ENCODE measurements at places on chromosomes 16 and 17.
A peak's percentile ranks its signal among the peaks of the same experiment; 100 is the strongest.

- no peak for DNase-seq
Observed at GRCh38 chr17:16048811-16049449, 49.3 kb downstream of the TTC19 start.

DNA sequence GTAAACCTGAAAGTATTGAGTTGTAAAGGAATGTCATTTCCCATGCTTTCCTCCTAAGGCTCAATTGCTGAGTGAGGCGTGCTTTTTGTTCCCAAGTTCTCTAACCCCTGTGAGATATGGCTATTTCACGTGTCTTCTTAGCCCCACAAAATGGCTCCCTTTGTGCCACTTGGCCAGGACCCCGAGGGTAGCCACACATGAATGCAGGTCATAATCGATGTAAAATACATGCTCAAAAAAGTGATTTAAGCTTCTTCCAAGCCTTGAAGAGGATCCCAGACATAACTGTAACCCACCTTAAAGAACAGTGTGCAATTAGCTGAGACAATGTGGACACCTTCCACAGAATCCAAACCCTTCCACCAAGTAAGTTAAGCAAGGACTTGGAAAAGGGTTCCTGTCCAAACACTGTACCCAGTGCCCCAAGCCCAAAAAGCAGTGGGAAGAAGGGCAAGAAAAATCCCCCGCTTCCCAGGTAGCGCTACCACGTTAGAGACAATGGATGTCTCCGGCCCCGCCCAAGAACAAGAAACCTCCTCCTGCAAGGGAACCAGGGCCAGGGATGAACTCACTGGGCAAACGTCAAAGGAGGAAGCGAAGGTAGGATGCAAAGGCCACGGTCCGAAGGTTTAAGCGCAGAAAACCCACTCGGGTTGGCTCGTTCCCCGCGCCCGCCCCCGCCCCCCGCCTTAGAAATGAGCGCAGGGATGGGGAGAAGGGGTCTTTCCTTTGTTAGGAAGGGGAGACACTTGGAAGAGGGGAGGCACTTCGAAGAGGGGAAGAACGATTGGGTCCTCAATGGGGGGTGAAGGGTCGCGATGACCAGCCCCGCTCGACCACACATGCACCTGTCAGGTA lies 1.2 kb downstream of the JPT1 start:
- DNase-seq = no peak

- DNase-seq = no peak
Observed at GRCh38 chr17:59848778-59849177, 44.0 kb downstream of the TUBD1 start.

- no peak for DNase-seq
Observed at GRCh38 chr17:50210240-50211225, 9.1 kb upstream of the COL1A1 start.

- no peak for DNase-seq
Observed at GRCh38 chr16:85661740-85662481, 26.8 kb downstream of the GINS2 start.

DNA sequence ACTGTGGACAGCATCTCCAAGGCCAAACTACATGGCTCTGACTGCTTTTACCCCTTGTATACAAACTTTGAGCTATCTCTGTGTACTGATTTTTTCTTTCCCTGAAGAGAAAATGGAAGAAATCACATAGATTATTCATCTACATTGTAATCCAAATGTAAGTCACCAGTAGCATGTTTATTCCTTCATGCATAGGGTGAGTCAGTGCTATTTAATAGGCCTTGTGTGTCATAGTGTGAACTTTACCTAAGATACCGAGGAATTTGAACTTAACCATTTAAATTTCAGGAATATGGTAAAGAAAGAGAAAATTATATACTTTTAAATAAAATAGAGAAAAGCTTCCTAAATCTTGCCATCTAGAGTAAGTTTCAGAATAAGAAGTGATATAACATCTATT lies 16.5 kb downstream of the PHKB start:
- DNase-seq = no peak

DNA sequence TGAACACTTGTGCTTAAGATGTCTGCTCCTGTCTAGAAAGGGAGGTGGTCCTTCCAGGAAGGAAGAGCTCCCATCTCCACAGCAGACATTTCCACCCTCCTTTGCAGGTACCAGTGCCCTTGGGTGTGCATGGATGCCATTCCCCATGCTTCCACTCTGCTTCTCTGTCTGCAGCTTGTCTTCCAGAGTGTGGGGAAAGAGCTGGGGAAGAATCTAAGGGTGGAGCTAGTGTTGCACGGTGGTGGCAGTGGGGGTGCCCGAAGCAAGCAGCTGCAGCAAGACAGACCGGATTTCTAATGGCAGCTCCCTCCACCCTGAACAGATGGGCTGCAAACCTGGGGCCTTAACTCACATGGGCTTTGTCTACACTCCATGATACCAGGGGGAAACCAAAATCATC lies 22.6 kb upstream of the HOXB13 start:
- DNase-seq = no peak

GRCh38 chr17:27544350-27545131 lies 86.4 kb upstream of the LGALS9 start:
- DNase-seq = peak; percentile 7

DNA sequence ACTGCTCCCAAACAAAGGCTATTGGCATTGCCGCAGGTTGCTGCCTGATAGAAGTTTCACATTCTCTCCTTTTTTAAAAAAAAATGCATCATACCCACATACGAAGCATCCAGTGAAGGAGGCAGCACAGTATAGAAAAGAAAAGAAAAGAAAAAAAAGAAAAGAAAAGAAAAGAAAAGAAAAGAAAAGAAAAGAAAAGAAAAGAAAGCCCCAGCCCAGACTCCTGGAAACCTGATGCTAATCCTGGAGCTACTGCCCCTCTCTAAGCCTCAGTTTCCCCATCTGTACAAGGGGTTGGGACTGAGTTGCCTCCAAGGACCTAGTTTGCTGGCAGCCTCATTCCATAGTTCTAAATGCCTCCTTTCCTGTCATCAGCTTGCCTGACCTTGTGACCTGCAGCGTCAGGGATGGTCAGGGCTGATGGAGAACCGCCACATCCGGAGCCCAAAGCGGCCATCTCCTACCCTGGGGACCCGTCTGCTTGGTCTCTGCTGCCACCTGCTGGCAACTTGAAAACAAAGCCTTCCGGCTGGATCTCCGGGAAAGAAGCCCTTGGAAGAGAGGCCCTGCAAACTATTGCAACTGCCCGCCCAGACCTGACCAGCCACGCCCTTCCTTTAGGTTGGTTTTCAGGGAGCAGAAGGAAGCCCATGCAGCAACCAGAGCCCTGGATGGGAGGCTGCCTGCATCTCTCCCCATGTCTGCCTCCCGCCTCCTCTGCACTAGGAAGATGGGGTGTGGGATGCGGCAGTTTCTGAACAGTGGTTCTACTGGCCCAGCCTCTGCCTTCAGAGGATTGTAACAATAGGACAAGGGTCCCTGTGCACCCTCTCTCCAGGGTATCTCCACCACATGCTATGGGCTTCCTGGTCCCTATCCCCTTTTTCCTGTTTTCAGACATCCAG lies 13.0 kb downstream of the AIPL1 start:
- DNase-seq = peak; percentile 35

DNA sequence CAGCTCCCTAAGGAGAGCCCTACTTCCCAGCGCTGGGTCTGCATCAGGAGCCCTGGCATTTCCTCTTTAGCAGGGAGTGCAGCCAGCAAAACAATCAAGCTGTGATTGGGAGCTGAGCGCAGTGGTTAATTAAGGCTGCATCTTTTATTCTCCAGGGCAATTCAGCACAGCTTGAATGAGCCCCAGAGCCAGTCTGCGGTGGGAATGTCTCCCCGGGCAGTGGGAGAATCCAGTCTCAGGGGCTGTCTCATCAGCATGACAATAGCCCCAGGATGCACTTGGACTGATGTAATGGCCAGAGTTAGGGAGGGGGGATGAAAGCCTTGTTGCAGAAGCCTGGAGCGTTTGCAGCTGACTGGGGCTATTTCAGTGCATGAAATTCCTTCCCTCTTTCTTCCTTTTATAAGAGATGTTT lies 292.6 kb upstream of the SOX9 start:
- no peak for DNase-seq

- DNase-seq = no peak
Observed at GRCh38 chr16:3070608-3071111, 5.2 kb downstream of the IL32 start.

DNA sequence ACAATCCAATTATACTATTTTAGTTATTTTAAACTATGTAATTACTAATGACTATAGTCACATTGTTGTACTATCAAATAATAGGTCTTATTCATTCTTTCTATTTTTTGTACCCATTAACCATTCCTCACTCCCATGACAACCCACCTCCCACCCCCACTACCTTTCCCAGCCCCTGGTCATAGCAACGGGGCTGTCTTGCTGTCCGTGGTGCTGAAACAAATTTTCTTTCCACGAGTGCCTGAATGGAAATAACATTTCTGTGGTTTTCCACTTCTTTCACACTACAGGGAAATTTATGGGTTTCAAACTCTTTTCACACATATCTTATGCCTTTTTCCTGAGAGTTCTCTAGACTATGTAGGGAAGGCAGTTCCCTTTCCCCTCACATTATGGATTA lies 326.6 kb downstream of the PHKB start:
- DNase-seq = no peak

DNA sequence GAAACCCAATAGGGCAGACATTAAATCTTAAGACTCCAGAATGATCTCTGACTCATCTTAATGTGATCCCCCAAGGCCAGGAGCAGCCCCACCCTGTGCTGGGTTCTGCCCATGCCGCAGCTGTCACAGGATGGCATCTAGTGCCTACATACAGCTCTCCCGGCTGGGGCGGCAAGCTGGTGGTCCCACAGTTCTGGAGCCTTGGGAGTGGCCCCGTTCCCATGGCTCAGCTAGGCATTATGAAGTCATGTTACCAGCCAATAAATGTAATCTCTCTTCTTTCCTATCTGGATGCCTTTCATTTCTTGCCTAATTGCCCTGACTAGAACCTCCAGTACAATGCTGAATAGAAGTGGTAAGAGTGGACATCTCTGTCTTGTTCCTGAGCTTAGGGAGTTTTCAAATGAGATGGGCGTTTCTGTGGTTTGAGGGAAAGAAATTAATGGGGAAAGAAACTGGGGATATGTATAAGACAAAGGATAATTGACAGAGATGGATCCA lies 95.7 kb upstream of the DNAH17 start:
- no peak for DNase-seq

GRCh38 chr16:49644145-49644463 lies 211.8 kb downstream of the ZNF423 start:
- DNase-seq = no peak

DNA sequence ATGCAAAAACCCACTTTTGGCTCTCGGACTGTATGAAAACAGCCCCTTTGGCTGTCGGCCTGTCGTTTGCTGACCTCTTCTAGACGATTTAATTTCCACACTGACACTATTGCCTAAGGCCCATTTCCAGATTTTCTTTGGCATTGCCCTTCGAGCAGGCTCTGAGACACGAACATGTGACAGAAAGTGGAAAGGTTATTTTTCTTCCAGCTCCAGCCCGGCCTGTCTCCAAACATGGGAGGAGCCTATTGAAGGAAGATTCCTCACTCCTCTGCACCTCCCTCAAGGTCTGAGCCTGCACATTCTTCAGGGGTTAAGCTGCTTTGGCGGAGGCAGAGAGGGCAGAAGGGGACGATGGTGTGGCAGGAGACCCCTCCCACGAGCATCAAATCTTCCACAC lies 85.9 kb upstream of the FOXF1 start:
- no peak for DNase-seq

DNA sequence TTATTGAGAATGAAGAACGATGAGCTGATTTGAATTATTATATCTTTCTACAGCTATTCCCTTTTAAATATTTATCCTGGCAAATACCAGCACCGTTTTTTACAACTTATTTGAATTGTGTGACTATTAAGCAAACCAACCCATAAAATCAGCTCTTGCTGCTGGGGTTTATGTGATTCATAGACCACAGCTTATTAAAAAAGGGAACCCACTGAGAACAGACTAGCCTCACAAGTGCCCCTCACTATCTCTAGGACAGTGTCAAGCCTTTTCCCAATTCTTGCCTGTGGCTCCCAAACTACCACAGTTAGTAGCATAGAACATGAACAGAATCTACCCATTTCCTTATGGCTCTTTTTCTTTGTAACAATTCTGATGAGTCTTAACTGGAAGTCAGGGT lies 6.1 kb upstream of the LIG3 start:
- no peak for DNase-seq

GRCh38 chr16:87535855-87536794 lies 43.3 kb upstream of the ZCCHC14 start:
- DNase-seq = no peak
